ENCODE measurements at places on chromosomes 1 and 21.

GRCh38 chr1:157955221-157955620, 38.2 kb upstream of the KIRREL1 start:
- no peak for DNase-seq

- DNase-seq = peak; percentile 66
Measured at GRCh38 chr1:236953151-236953700, 51.0 kb downstream of the MT1HL1 start.

- DNase-seq = peak; percentile 57
Measured at GRCh38 chr1:228753786-228754360, 18.6 kb downstream of the RHOU start.

- no peak for DNase-seq
Measured at GRCh38 chr1:204920967-204921366, 50.3 kb downstream of the NFASC start.

- no peak for DNase-seq
Measured at GRCh38 chr1:230303822-230304221, 122.3 kb downstream of the PGBD5 start.

DNA sequence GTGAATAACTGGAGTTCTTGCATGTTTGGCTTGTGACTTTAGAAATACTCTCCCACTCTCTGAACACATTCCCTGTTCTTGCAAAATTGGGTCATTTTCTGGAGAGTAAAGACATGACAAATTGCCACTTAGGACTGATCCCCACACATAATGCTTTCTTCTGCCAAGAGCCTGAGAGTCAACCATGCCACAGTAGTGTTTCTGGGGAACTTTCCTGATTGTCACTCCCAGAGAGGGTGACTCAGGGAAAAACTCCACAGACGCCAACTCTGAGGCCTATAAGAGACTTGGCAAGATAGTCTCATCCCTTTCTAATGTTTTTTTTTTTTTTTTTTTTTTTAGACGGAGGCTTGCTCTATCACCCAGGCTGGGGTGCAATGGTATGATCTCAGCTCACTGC, 157.8 kb downstream of the ATG4C start:
- no peak for DNase-seq

DNA sequence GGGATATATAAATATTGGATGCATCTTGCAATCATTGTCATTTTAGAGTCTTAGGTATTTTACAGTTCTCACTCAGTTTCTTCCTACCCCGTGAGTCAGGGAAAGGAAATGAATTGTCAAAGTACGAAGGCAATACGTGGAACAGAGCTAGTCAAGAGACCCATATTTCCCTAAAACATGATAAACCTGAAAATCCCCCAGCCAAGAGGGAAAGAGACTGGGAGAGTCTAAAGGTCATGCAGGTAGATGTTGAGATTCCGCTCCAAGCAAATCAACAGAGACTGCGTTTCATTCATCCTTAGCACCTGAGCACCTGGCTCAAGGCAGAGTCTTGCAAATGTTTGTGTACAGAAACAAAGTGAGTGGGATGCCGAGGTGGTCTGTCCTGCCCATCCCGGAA, 58.0 kb downstream of the SH3GLB1 start:
- DNase-seq = no peak

DNA sequence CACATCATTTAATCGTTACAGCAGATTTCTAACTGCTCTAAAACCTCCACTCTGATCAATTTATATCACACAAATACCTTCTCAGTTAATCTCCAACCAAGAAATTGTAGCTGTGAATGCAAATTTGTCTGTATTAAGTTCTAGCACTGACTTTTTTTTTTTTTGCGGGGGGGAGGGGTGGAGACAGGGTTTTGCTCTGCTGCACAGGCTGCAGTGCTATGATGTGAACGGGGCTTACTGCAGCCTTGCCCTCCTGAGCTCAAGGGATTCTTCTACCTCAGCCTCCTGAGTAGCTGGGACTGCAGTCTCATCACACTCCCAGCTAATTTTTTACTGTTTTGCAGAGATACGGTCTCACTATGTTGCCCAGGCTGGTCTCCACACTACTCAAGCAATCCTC, 163.6 kb downstream of the RERE start:
- DNase-seq = no peak

- no peak for DNase-seq
Measured at GRCh38 chr1:231194476-231194842, 32.6 kb downstream of the TRIM67 start.

DNA sequence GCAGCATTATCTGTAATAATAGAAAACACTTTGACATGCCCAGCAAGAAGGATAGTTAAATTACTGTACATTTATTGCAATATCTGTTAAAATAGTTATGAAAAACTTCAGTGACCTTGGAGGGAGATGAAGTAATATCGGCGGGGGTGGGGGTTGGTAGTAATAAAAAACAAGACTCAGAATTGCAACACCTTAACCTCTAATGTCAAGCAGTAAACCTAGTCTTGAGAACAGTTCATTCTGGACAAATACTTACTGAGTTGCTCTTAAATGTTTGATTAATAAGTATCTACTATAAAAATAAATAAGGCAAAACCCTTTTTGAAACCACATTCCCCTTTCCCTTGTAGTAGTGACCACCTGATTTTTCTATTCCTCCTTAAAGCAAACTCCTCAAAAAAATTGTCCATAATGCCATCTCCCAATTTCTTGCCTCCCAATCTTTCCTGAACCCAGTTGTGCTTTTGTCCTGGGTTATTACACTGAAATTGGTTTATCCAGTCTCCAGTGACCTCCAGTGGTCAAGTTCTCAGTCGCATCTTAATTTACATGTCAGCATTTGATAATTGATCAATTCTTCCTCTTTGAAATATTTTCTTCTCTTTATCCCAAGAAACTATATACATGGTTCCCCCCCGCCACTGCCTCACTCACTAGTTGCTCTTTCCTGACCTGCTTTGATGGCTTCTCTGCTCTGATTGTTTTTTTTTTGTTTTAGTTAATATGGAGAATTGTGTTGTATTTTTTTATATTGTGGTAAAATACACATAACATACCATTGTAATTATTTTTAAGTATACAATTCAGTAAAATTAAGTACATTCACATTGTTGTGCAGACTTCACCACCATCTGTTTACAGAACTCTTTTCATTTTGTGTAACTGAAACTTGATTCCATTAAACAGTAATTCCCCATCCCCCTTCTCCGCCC, 36.8 kb downstream of the RAP1A start:
- DNase-seq = peak; percentile 46

DNA sequence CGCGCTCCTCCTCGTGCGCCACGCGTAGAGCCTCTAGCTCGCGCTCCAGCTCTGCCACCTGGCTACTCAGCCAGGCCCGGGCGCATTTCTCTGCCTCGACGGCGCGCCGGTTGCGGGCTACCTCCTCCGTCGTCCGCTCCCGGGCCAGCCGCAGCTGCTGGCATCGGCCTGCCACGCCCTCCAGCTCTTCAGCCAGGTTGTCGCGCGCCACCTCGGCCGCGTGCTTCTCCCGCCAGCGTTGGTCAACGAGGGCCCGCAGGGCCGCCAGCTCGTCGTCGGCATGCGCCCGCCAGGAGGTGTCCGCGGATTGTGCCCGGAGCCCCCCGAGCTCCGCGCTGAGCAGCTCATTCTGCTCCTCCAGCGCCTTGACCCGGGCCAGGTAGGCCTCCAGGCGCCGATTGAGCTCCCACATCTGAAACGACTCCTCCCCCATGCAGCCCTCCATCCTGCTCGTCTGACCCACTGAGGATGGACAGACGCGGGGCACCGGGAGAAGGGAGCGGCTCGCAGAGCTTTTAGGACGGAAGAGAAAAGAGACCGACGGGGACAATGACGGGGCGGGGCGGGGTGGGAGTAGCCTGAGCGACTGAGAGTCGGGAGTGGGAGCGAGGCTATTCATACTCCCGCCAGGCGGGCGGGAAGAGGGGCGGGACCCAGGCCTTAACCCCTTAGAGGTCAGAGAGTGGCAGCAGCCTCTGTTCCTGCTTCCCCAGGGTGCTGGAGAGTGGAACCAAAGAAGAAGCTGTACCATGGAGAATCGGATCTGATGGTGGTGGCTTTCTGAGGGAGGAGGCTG, at the start of gene NES:
TSS of gene NES (minus strand) at position 588 of the 796 bp plus-strand sequence. CDS start at position 445, 143 bp downstream.
- DNase-seq = peak; percentile 82

DNA sequence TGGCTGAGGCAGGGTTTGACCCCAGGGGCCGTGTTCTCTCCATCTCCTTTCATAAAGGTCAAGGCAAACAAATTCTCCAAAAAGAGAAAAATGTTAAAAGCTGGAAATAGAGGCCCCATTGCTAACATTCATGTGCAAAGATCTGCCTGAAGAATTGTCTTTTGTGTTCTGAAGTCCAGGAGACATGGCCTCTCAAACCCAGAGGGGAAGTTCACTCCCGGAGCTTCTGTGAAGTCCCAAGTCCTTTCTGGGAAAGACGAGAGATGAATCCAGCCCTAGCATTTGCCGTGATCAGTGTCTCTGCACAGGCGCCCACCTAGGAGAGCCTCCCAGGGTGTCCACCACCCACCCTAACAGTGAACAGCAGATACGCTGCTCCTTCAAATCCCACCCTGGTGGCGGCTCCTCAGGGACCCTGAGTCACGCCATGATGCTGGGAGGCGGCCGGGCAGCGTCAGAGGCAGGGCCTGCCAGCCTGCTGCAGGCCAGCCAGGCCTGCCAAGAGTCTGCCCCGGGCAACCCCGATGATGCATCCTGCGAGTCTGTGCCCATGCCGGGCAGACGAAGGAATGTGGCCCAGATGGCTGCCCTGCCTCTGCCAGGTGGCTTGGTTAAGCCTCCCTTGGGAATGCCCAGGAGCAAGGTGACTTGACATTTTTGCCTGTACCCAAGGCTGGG, 5.2 kb upstream of the C2CD2 start:
- DNase-seq = no peak

- DNase-seq = no peak
Measured at GRCh38 chr1:221644663-221645258, 97.1 kb downstream of the DUSP10 start.

- DNase-seq = no peak
Measured at GRCh38 chr1:54255026-54255702, 55.2 kb downstream of the MRPL37 start.

GRCh38 chr1:225598847-225599246, 54.1 kb downstream of the ENAH start:
- no peak for DNase-seq

- no peak for DNase-seq
Measured at GRCh38 chr1:246577720-246578106, 11.5 kb downstream of the CNST start.

DNA sequence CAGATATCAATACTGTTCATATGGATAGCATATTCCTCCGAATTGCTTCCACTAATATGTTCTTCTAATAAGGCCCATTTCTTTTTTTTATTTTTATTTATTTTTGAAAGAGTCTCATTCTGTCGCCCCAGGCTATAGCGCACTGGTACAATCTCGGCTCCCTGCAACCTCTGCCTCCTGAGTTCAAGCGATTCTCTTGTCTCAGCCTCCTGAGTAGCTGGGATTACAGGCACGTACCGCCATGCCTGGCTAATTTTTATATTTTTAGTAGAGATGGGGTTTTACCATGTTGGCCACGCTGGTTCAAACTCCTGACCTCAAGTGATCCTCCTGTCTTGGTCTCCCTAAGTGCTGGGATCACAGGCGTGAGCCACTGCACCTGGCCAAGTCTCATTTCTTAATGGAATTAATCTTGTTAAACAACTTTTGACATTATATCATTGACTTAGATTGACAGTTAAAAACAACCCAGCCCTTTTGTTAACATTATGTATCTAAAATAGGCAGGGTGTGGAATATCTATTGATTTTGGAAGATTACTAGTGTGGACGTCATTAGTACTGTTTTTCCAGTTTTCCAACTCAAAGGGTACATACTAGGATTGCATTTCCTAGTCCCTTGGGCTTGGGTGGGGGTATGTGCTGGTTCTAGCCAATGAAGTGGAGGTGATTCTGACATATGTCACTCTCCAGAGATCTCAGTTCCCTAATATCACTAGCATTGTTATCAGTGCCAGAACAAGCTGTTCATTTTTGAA, 281.4 kb downstream of the GRIK1 start:
- DNase-seq = no peak

GRCh38 chr1:32981003-32981901, 16.6 kb upstream of the RNF19B start:
- no peak for DNase-seq

DNA sequence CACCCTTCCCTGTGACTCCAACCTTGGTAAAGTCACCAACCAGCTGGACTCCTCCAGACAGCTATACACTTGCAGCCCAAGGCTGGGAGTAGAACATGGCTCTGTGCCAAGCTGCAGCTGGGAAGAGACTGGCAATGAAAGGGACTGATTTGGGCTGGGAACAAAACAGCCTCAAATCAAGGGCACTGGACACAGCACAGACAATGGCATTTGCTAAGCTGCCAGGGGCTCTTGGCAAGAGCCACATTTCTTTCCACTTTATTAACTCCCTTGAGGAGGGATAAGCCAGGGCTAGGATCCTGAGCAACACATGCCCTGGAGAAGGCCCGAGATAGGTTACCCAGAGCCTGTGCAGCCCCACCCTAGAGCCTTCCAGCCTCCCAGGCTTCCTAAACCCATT, 12.0 kb downstream of the SYT11 start:
- peak; percentile 93 for DNase-seq

DNA sequence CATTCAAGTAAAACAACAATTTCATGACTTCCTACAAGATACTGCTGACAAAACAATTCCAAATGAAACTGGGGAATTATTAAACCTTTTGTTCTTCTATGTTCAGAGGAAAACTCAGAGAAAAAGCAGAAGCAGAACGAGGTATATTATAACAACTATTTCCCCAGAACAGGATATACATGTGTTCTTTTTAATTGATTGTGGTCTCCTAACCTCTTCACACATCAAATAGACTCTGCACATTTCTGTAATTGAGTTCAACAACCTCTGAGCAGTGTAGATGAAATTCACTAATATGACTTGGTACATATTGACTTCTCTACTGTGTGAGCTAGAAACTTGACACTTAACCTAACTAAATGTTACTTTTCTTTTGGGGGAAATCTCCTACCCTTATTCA, 584.2 kb downstream of the NEGR1 start:
- no peak for DNase-seq

DNA sequence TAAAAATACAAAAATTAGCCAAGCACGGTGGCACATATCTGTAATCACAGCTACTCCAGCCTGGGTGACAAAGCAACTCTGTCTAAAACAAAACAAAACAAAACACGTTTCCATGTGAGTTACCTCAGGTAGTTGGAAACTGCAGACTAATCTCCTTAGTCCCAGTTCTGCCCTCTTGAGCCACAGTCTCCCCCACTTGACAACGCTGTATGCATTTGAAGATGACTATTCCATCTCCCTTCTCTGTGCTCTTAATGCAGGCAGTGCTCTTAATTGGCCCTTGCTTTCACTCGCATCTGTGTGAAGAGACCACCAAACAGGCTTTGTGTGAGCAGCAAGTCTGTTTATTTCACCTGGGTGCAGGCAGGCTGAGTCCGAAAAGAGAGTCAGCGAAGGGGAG, 19.6 kb upstream of the DHCR24 start:
- no peak for DNase-seq

- peak; percentile 72 for DNase-seq
Measured at GRCh38 chr1:109910123-109910962, at the start of gene CSF1. Gene CSF1 (plus strand): TSS chr1:109910849. CDS start chr1:109911024, 175 bp downstream.

DNA sequence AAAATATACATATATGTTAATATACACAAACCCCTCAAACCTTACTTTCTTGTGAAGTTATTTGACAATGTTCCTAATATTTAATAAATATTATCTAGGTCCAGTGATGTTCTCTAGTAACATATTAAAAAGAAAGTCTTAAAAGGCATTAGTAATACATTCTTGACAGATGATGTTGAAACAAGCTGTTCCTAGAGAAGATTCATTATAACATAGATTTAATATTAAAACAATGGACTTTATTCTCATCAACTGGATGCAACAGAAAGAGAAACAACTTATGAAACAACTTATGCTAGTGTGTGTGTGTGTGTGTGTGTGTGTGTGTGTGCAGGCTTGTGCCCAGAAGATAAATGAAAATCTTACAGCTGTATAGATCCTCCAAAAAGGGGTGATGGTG, 68.5 kb upstream of the PLXNA2 start:
- no peak for DNase-seq

- DNase-seq = peak; percentile 87
Measured at GRCh38 chr1:183804916-183805841, at the start of gene RGL1. Gene RGL1 (plus strand): TSS chr1:183805120. CDS start chr1:183805298, 178 bp downstream.
